Stimulated activated CD8-positive, alpha-beta memory T cell treated with anti-CD3 and anti-CD28 coated beads, Interleukin-7, amount 100 ng/mL, for 1 hour (primary cell): ENCODE measurements at places on chromosomes 5 and 9.

DNA sequence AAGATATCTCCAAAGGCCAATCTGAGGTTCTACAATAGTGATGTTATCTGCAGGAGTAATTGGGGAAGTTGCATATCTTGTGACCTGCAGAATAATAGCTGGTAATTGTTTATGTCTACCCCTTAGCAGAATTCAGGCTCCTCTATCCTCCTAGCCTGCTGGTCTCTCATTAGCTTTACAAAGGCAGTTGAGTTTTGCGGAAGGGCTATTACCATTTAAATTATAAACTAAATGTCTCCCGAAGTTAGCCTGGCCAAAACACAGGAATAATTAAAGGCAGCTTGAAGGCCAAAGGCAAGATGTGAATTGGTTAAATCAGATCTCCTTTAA, 168.7 kb downstream of the TTC39B start:
- DNase-seq, result no peak

DNA sequence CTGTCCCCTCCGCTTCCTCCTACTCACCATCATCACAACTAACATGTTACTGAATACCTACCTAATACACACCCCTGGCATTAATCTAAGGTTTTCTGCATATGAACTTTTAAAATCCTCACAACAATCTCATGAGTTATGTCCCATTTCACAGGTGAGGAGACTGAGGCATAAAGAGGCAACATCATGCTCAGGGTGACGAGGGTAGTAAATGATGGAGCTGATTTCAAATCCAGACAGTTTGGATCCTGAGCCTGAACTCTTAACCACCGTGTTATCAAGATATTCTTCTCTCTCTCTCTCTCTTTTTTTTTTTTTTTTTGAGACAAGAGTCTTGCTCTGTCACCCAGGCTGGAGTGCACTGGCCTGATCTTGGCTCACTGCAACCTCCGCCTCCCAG, 12.9 kb upstream of the EEIG1 start:
- DNase-seq, result no peak

- no peak for DNase-seq
These were observed 132.9 kb upstream of the ACO1 start for GRCh38 chr9:32251539-32251938.

DNA sequence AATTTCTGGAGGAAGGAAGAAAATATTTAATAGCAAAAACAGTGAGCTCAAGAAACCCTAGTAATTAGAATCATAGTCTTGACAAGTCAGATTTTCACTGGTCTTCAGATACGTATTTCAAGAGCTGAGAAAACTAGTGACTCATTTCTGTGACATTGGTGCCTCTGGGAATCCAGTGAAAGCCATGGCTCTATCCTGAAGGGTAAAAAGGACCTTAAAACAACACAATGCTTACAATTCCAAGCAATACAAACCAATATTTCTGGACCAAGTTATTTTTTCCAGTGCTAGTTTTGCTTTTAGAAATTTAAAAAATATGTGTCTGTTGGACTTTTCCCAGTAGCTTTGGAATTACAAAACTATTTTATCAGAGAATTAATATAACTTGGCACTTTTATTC, 140.3 kb downstream of the LPAR1 start:
- DNase-seq, result no peak

DNA sequence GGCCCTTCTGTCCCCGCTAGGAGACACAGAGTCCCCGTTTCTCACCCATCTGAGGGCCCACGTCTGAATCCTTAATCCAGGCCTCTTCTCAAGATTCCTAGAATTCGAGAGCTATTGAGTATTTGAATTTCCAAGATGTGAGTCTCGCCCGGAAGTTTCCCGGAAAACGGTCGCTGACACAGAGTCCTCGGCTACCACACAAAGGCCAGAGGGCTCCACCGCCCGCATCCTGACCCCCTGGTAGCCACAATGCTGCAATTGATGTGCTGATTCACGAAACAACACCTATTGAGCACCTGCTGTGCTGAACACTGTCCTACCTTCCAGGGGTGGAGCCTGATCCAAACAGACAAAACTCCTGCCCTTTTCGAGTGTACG, 670 bp upstream of the FBP1 start:
- no peak for DNase-seq
